ENCODE measurements at places on chromosomes 7 and 10. TPM values are rescaled to one million over a fixed set of nuclear protein-coding genes. Genes with fewer than 3 reads are reported as not detected.

DNA sequence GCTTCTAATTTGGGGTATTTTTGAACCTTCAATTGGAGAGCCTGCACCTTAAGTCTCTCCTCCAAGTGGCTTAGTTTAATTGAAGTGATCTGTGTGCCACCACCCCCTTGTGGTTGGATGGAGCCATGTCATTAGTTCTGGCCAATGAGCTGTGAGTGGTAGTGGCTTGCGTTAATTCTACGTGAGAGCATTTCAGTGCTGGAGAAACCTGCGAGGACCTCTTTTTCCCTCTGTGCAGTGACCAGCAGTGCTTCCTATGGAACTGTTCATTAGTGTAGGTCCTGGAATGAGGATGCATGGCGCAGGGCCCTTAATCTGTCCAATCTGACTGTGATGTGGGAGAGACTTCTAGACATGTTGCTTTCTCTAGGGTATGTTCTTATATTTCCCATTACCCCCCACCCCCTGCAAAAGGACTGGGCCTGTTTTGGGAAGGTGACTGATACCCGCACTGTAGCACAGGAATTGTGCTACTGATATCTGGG is 3.8 kb downstream of the HILPDA start:
- DNase-seq: peak; percentile 34

The WIPF3 gene
- polyA plus RNA-seq: 28.4 TPM

The GBX1 gene
- 2.7 TPM for polyA plus RNA-seq

GRCh38 chr10:79269969-79270368 is 77.3 kb upstream of the PPIF start:
- no peak for DNase-seq

- DNase-seq: no peak
These were observed 57.8 kb downstream of the CYP51A1 start for GRCh38 chr7:92076509-92076908.

The OPN1SW gene
- 2.2 TPM for polyA plus RNA-seq

DNA sequence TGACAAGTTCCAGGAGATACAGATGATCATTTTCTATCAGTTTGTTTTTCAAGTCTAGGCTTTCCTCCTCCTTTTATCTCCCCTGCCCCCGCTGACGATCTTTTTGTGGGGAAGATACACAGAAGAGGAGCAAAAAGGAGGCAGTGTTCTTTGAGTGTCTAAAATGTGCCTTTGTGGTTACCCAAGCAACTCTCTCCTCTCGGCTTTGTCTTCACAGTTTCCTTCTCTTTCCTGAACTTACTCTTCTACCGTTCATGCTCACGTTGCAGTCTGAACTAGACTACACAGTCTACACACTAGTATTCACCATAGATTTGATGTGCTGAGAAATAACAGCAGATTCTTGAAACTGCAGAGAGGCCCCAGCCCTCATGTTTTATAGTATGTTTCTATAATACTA is 23.6 kb downstream of the CEP41 start:
- no peak for DNase-seq

The CADPS2 gene
- 6.0 TPM for polyA plus RNA-seq

DNA sequence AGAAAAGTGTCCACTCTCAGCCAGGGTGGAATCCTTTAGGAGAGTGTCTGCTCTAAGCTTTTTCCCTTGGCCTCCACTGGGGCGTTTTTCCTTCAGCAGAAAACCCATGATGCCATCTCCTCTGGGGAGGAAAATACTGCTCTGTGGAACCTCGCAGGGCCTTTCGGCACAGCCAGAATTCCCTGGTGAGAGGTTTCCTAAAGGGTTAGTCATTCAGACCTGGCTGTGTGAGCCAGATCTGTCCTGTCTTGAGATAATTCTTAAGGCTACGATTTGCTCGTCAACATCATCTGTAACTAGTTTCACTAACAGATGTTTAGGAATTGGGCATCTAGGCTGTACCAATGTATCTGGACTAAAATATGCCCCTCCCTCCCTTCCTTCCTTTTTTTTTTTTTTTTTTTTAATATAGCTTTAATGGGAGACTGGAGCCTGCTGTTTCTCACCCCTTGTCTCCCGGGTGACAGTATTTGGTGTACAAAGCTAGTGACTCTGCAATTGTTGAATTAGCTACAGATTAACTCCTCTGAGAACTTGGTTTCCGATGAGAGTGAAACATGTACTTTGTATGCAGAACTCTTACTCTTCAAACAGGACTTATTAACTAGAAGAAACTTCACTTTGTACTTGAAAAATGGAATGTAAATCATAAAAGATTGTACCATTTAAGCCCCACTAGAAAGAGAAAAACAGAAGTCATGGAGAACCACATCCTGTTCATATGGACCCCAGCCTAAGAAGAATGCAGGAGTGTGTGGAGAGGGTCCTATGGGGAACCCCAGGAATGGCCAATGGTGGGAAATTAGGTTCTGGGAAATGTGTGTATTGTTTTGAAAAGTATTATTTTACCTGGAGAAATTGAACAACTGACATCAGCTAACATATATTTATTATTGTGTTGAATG is 230.9 kb downstream of the CAMK1D start:
- no peak for DNase-seq

The NAT16 gene
- not detected for polyA plus RNA-seq

The STAM gene
- 24.2 TPM for polyA plus RNA-seq

- DNase-seq: no peak
These were observed 83.2 kb downstream of the HECTD2 start for GRCh38 chr10:91493313-91493712.

- no peak for DNase-seq
These were observed 221.0 kb upstream of the KLF14 start for GRCh38 chr7:130954918-130955564.

Data from hindlimb muscle (tissue), 1 donor.